ENCODE measurements at places on chromosomes 12 and 14. TPM values are rescaled to one million over a fixed set of nuclear protein-coding genes. Genes with fewer than 3 reads are reported as not detected.

KLHDC1 gene
- total RNA-seq = 2.0 TPM

DNA sequence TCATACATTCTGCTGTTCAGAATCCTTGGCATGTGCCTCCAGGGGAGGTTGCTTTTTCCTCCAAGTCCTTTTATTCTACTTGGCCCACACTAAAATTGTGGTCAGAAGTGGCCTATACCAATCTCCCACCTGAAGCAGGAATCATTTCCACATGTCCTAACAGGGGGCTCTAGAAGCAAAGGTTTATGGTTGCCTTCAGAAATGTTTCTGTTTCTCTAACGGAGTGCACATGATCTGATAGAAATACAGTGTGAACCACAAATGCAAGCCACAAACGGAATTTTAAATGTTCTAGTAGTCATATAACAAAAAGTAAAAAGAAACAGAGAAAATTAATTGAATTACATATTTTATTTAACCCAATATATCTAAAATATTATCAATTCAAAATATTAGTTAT is 4.0 kb downstream of the PTGER2 start:
- no peak for DNase-seq

- DNase-seq = no peak
Measured at GRCh38 chr12:88623777-88624548, 43.7 kb upstream of the KITLG start.

DNA sequence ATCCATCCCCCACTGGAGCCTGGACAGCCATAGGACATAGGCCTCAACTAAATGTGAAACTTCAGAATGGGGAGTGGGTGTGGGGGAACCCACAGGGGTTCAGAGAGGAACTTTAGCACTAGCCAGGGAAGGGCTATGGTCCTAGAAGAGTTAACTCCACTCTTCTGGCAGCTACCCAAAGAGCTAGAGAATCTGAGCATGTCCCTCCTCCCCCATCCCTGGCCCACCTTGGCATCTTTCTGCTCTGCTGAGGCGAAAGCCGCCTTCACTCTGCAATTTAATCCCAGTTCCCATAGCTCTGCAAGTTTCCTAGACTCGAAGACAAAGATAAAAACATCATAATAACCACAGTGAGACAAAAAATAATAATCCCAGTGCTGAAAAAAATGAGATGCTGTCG is 214.7 kb upstream of the RTL1 start:
- DNase-seq = no peak

DNA sequence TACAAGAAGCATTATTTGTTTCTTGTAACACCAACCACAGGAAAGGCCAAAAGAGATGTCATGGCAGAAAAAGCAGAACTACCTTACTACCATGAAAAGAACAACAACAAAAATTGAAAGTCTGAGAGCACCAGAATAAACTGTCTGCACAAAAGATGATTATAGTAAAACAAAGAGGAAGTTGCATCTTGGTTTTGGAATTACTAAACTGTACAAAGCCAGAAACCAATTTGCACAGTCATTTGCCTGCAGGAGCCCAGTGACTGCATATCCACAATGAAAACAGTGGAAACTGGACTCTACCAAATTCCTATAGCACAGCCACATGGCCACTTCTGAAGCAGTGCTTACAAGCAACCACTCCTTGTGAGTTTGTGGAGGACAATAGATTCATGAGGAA is 276.2 kb downstream of the SSPN start:
- DNase-seq = no peak

MUCL1 gene
- total RNA-seq = not detected

DNA sequence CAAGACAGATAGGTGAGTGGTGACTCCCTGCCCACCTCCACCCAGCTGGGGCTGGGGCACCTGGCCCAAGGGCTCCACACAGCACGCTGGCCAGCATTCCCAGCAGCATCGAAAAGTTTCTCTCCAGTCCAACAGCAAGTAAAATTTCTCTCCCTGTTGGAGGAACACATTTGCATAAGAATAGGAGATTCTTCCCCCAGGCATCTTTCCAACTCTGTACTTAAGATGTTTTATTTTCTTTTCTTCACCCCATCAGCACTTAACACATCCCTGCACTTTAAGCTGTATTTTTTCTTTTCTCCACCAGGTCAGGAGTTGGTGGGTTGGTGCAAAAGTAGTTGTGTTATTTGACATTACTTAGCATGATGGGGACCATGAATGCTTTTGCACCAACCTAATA is 47.2 kb downstream of the OR9K2 start:
- no peak for DNase-seq

DNA sequence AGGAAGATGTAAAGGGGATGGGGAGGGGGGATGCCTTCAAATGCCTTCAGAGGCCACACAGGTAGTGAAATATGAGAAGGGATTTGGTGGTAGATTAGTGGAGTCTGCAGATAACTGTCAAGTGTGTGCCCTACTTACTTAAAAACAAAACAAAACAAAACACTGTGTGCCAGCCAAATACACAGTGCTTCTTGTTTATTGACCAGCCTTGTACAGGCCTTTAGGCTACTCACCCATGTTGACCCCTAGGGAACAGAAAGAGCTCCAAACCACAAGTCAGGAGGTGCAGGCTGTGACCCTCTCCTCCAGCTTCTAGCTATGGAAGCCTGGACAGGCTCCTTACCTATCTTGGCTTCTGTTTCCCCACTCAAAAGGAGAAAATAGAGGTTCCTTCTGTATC is 562.0 kb downstream of the ETNK1 start:
- DNase-seq = no peak

GRCh38 chr14:24070285-24071143 is 848 bp upstream of the CPNE6 start:
- DNase-seq = no peak

GRCh38 chr14:65203574-65203973 is 101.3 kb upstream of the MAX start:
- no peak for DNase-seq

RIMBP2 gene
- total RNA-seq = 4.5 TPM

- DNase-seq = no peak
Measured at GRCh38 chr12:112008918-112009317, 4.0 kb downstream of the TMEM116 start.
